Glutamatergic neuron (in vitro differentiated cells): ENCODE measurements at places on chromosomes 11 and 22. TPM values are rescaled to one million over a fixed set of nuclear protein-coding genes. Genes with fewer than 3 reads are reported as not detected.

Gene NXPE1
- total RNA-seq, result not detected

Gene HPS5
- total RNA-seq, result 17.9 TPM

GRCh38 chr11:104830080-104830479, 68.2 kb downstream of the CASP12 start:
- no peak for DNase-seq

Gene LRRC4C
- total RNA-seq, result 0.64 TPM

DNA sequence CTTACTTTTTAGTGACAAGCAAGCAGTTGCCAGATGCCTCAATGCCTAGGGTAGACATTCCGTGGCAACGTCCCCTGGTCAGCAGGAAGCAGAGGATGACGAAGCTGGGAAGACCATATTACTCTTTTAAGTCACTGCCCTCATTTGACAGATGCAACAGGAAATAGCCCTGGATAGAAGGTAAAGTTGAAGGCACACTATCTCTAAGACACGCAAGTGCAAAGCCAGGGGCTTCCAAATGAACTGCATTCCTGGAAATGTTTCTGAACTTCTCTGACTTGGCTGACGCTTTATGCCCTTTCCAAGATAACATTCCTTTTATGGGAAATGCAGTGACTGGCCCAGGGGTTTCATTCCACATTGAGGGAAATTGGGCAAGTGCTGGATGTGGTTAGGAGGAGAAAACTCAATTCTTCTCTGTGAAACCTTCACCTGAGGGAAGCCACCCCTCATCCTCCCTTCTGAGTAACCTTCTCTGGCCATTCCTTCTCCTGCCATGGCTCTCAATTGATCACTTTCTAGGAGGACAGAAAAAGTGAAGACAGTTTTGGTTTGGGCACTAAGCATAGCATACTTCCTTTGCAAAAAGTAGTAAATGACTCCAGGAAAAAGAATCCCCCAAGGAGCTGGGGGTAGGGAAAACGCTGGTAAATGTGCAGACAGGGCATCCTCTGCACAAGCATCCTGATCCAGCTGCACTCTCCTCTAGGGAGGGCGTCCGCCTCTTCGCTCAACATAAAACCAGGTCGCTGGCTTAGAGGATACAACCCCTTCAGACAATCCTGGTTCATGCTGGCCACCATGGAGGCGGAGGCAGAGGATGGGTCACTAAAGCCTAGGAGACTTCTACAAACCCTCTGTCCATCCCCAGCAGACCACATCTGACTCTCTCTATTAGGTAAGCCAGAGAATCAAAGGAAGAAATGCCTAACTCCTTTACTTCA, 14.5 kb downstream of the PCSK7 start:
- no peak for DNase-seq
